ENCODE measurements at places on chromosomes 4 and X.

GRCh38 chr4:71239365-71239764 lies 99.5 kb upstream of the SLC4A4 start:
- no peak for DNase-seq

DNA sequence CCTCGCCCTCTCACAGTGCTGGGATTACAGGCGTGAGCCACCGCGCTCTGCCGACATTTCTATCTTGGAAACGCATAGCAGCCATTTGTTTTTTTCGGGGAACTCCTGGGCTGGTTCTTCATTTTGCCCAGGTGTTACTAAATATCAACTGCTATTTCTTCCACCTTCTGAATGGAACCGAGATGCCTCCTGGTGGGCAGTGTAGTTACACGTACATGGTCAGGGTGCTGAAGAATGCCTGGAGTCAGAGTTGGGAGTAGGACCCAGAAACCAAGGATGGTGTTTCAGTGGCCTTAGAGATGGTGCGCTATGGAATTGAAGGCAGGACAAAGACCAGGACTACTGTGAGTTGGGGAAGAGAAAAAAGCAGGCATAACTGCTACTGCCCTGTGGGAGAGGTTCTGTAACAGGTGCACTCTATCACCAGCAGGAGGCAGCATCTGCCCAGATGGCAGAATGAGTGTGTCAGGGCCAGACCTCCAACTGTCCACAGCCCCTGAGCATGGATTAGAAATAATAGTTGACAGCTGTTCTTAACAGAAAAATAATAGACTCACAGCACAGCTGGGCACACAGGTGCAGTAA lies 81.7 kb downstream of the ZC4H2 start:
- no peak for DNase-seq

GRCh38 chr4:183362916-183363542 lies 40.8 kb upstream of the CLDN24 start:
- DNase-seq = no peak

GRCh38 chr4:183118141-183118540 lies 19.1 kb downstream of the WWC2 start:
- DNase-seq = no peak

- no peak for DNase-seq
These were observed 151.0 kb downstream of the CAMK2D start for GRCh38 chr4:113610537-113610936.

DNA sequence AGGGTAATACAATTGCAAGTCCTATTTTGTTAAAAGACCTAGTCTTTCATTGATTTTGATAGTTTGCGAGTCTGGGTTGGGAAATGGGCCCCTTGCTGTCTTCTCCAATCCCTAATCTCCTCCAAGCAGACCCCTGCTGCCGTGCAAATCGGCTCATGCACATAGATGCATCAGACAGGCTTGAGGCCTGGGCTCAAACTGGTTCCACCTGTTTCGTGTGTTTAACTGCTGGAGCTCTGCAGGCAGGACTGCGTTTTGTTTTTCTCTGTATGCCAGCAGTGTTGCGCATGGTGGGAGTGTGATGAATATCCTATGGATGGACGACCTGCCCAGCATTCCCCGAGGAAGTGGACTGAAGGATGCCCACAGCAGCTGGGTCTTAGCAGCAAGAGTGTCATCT lies 133.9 kb downstream of the PDGFRA start:
- DNase-seq = no peak

- no peak for DNase-seq
These were observed 638.1 kb upstream of the AGA start for GRCh38 chr4:178080312-178080711.

GRCh38 chr4:188387179-188387791 lies 248.0 kb downstream of the TRIML1 start:
- DNase-seq = no peak

GRCh38 chr4:156547439-156547838 lies 424.2 kb downstream of the PDGFC start:
- no peak for DNase-seq

DNA sequence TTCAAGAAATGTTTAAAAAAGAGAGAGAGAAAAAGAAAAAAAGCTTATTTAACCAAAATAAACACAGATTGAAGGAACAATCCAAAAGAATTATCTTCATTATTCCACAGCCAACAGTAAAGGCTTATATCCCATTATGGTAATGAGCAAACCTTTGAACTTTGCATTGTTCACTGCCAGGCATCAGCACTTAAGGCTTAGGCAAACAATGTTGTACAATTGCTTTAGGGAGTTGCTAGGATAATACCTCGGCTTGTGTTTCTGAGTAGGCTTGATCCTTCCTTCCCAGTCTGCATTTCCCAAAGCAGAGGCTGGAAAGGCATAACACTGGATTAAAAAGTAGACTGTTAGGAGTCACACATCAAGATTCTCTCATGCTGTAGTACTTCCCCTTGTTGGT lies 352.7 kb upstream of the IGFBP7 start:
- no peak for DNase-seq

GRCh38 chrX:329291-329910 lies 10.8 kb upstream of the GTPBP6 start:
- no peak for DNase-seq

DNA sequence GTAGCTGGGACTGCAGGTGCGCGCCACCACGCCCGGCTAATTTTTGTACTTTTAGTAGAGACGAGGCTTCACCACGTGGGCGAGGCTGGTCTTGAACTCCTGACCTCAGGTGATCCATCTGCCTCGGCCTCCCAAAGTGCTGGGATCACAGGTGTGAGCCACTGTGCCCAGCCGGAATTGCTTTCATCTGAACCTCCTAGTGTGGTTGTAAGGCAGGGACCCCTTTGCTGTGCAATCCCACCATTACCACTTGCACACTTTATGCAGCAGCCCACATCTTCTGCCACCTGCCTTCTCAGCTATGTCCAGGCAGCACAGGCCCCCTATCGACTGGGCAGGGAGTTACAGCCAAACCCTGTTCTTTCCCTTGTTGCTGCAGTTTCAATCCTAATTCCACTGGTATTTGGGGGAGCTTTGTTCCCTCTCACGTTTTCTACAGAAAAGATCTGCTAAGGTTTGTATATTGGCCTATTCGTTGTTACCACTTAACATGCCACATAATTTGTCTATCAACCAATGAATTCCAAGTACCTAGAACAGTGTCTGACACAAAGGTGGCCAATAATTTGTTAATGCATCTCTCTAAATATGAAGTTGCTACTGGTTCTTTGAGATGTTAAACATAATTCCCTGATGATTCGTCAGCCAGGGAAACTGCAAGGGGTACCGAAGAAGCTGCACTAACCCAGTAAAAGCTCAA lies 6.5 kb downstream of the RPL39 start:
- no peak for DNase-seq

DNA sequence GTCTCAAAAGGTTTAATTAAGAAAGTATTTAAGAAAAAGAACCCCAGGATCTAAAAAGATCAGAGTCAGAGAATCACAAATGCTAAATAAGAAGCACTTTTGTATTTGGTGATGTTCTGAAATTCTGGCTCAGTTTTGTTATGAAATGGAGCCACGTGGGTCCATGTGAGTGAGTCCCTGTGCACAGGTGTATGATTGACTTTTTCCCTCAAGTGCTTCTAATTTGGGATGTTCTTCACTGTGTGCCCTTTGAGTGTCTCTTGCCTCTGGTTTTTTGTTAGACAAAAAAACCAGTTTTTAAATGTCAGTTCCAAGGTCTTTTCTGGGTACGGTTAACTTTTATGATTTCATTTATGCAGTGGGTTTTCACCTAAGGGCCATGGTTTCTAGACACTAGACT lies 44.4 kb downstream of the REPS2 start:
- no peak for DNase-seq

DNA sequence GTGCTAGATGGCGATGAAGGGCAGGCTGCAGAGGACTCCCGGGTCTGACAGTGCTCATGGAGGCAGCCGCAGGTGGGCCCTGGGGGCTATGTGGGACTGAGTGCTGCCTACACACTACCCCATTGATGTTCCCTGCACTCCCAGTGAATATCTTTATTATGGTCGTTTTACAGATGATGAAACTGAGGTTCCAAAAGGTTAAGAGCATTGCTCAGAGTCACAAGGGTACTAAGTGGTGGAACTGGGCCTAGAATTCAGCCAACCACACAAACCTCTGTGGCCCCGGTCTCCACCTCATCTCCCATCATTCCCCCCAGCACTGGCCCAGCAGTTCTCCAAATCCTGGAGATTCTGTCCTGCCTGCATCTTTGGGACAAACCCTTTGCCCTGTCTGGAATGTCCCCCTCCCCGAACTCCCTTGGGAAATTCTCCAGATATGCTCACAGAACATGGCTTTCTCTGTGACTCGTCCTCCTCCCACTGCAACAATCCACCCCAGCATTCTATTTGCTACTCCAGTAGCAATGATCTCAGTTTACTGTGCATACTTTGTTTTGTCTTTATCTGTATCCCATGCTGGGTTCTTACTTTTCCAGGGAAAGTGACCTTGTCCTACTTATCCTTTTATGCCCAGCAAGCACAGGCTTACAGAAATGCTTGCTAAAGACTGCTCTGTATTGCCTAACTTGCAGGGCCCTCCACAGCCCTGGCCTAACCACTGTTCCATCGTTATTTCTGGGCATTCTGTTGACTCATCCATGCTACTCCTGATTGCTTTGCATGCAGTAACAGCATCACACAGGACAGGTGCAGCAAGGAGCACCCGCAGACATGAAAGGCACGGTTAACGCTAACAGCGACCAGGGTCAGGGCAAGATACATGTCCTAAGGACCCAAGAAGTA lies 14.0 kb downstream of the PNMA6F start:
- no peak for DNase-seq

DNA sequence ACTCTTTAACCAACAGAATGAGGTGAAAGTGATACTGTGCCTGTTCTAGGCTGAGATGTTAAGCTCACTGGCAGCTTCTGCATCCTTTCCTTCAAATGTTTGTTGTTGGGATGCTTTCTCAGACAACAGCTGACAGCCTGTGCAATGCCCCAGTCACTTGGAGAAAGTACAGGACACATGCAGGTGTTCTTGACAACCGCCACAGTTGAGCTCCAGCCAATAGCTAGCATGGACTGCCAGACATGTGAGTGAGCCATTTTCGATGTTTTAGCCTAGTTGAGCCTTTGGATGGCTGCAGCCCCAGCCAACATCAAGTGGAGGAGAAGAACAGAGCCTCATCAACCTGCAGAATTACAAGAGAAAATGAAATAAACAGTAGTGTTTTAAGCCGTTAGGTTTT lies 94.1 kb upstream of the PPP3CA start:
- DNase-seq = no peak

- no peak for DNase-seq
These were observed 246.8 kb downstream of the ADGRL3 start for GRCh38 chr4:61446941-61447340.

DNA sequence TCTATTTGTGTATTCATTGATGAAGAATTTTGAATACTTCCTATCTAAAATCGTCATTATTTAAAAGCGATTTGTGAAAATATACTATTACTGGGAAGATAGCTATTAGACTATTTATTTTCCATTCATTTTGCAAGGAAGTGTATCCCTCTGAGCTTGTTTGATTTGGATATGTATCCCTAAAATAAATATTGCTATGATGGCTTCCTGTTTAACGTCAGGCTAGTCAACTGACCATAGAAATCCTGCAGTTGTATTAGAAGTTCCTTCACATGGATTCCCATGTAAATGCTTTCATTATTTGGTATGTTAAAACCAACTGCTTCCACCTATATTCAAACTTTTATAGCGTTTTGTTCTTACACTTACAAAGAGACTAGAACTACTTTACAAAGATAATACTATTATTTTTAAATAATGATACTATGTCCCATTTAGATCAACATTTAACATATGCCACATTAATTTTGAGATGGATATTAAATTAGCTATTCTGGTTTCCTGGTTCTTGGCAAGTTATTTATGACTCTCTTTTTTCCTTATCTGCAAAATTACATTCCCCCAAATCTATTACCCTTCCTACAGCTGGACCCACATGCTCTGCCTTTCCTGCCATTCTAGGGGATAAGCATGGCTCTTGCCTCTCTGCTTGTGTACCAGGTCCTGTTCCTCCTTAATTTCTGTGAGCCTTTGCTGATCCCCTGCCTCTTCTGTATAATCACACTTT lies 26.7 kb upstream of the PDE5A start:
- DNase-seq = no peak

- DNase-seq = no peak
These were observed 43.6 kb downstream of the DRD5 start for GRCh38 chr4:9825049-9825448.

- DNase-seq = peak; percentile 1
These were observed 127.4 kb downstream of the LAS1L start for GRCh38 chrX:65407157-65407626.

DNA sequence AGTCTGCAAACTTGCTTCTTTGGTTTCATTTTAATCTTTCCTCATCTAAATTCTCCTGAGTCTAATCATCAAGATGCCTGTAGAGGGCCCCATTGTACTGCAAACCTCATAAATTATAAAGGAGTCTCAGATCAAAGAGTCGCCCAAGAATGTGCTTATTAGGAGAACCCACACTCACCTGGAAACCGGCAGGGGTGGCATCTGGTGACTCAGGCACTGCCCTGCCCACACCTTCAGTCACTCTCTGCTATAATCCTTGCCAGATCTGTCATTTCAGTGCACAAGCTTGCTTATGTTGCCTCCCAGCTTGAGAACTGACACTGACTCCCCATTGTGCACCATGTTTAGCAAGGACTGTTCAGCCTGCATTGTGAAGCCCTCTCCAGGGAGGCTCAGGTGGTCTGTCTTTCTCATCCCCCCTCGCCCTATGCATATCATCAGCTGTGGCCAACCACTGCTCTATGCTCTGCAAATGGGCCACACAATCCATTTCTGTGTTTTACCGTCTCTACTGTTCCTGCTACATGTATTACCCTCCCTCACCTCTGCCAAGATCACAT lies 12.4 kb downstream of the EPGN start:
- DNase-seq = no peak

DNA sequence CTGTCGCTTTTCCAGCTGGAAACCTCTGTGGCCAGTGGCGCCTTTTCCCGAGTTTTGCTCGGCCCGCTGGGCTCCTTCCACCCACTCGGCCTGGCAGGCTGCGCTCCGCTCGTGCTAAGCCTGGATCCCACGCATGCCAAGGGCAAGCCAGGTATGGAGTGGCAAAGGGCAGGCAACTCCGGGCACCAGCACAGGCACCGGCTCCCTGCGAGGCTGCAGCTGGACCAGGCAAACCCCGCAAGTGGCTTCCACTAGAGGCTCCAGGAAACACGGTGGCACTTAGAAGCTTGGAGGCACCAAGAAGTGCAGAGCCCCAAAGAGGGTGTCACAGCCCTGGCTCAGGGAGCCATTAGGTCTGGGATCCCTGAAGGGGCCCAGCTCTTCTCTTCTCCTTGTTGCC lies 59.5 kb downstream of the PPA2 start:
- DNase-seq = no peak

- DNase-seq = no peak
These were observed 23.0 kb upstream of the DHX15 start for GRCh38 chr4:24607334-24607733.

- DNase-seq = no peak
These were observed 2.4 kb upstream of the NBDY start for GRCh38 chrX:56726605-56727004.
